ENCODE measurements at places on chromosomes 4 and X.

DNA sequence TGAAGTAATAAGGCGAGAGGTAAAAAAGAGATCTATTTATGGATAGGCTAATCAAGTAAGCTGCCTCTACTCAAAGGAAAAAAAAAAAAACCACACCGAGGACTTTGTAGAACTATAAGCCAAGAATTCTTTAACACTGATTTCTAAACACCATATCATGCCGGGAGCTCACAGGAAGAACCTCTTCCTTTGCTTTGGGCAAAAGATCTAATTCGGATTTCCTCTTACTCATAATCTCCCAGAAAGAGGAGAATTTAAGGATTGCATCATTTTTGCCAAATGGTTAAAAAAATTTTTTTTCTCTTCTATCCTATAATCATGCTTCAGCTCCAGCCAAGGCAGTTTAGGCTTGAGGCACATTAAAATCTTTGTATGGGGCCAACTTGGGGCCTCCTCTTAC, 95.5 kb downstream of the ZNF827 start:
- DNase-seq: no peak

GRCh38 chr4:84189144-84189543, 309.9 kb downstream of the NKX6-1 start:
- DNase-seq: no peak

DNA sequence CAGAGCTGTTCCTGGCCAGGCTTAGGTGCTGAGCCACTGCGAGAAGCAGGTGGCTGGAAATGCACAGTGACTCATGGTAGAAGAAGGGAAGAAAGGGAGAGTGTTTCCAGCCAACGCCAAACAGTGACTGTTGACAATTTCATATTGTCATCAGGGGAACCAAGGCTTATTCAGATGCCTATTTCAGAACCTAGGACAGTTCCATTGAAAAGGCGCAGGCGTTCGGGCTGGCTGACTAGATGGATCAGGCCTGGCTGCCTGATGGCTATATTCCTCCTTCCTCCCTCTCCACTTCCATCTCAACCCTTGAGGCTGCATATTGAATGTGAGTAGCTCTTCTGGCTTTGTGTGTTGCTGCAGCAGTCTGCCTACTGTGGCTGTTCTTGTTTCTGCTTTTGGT, 73.0 kb upstream of the FRMPD4 start:
- DNase-seq: no peak

DNA sequence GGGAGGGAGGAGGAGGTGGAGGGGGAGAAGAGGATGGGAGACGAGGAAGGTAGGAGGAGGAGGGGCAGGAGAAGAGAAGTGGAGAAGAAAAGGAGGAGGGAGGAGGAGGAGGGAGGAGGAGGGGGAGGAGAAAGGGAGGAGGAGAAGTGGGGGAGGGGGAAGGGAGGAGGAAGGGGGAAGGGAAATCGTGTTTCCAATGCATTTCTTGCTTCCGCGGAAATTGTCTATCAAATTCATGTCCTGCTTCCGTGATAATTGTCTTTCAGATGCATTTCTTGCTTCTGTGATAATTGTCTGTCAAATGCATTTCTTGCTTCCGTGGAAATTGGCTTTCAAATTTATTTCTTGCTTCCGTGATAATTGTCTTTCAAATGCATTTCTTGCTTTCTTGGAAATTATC, 43.3 kb downstream of the CRLF2 start:
- DNase-seq: no peak

GRCh38 chr4:94399721-94400120, 52.0 kb upstream of the PDLIM5 start:
- DNase-seq: no peak

DNA sequence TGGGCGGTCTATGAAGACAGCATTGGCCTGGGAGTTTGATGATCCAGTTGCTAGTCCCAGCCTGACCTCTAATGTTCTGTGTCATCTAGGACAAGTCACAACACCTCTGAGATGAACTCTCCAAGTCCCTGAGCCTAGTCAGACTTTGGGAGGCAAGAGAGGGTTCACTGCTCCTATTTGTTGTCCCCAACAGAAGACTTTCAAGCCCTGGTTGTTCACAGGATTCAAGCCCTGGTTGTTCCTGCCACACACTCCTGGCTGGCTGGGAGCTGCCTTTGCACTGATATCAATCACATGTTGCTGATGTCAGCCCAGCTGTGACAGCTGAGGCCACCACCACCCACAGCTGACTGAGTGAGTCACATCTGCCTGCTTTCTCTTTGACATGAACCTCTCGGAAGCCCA, 253.2 kb upstream of the RASGEF1B start:
- no peak for DNase-seq

- no peak for DNase-seq
Observed at GRCh38 chr4:149248191-149248764, 567.4 kb downstream of the IQCM start.

All from naive thymus-derived CD8-positive, alpha-beta T cell (primary cell).